ENCODE measurements at places on chromosomes 13 and 19.
A peak's percentile ranks its signal among the peaks of the same experiment; 100 is the strongest.

DNA sequence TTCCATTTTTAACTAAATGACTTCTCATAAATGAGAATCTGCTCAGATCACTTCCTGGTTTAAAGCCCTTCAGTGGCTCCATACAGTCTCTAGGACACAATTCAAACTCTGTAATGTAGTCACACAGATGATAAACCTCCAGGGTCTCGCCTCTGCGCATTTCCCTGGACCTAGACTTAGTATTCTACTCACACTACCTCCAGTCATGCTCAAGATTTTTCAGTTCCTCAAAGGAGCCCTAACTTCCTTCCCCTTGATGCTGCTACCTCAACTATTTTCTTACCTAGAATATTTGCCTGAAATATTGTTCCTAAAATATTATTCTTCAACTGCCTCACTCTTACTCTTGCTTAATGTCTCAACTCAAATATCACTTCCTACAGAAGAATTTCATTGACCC lies 86.7 kb upstream of the TPP2 start:
- DNase-seq = no peak

- DNase-seq = peak; percentile 88
Observed at GRCh38 chr19:16461630-16462051, 10.1 kb downstream of the EPS15L1 start.

DNA sequence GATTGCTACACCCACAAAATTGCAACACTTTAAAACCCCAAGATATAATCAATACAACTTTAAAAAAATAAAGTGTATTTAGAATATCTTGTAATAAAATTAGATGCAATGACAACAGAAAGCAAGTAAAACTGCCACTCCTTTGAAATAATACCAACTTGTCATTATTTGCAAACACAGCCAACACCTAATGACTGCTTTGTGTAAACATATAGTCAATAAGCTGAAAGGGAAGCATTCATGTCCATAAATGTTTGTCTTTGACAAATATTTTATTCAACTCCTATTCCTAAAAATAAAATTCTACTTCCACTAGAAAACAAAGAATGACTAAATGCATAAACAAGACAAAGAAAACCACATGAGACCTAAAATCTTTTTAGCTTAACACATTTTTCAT lies 6.6 kb downstream of the SMAD9 start:
- no peak for DNase-seq

DNA sequence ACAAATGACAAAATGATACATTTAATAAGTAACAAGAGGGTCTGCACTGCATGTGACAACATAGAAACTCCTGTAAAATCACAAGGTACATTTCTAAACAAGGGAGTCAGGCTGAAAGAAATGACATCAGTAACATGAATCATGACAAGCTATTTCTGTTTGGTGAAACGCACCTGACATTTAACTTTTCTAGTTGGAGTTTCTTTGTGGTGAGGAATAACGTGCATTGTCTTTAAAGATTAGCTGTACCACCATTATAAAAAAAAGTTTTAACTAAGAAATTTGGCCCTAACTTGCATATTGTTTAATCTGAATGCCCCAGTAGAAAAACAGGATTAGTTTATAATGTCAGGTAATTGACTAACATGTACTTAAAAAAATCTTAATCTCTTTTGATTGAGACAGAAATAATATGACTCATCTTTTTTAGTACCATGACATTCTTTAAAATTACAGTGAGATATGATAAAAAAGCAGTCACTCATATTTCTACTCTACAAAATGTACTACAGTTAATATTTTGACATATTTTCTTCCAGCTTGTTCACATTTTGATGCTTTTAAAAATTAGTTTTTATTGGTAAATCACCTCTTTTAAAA lies 418.2 kb downstream of the KLF12 start:
- no peak for DNase-seq

DNA sequence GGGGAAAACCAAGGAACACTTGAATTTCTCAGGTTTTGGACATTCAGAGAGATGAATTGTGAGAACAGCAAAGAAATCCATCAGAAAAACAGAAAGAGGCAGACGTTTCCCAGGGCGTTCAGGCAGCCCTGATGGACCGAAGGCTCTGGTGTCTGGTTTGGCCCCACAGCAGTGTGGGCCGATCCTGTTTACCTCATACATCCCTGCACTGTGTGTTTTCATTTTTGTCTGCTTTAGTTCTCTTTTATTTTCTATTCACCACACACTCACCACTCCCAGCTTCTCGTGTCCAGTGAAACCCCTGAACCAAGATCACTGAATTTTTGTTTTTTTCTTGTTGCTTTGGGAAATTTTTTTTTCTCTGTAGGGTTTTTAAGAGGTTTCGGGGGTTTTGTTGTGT lies 11.9 kb upstream of the WDR18 start:
- DNase-seq = no peak

DNA sequence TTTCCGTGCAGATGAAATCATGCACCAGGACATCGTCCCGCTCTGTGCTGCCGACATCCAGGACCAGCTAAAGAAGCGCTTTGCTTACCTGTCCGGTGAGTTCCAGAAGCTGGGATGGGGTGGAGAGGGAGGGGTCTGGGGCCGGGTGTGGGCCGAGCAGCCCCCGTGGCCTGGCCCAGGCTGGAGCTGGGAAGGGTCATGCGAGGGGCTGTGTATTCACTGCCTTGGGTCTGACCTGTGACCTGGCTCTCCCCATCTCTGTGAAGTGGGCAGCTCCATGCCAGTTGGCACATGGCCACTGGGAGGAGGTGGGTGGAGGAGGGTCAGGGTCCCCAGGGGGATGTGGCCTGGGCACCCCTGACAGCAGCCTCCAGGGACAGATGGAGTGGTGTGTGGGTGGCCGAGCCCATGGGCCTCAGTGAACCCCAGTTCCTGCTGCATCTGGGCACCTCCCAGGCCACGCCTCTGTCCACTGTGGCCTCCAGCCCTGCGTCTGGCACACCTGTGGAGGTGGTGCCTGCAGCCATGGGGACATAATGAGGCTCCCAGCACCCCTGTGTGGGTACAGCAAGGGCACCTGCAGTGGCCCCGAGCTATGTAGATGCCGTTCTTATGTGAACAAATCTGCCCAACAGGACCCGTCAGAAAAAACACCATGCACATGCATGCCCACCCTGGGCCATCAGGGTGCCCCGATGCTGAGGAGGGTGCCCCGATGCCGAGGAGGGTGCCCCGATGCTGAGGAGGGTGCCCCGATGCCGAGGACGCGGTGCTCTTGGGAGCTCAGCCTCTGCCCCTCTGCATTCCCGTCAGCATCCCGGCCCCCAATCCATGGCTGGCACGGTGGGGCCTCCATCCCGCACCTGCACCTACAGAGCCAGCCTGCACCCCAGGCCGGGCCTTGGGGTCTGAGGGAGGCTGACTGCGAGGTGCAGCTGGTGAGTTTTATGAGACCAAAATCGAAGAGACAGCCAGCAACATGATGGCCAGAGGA lies 46.0 kb downstream of the MCF2L start:
- no peak for DNase-seq

DNA sequence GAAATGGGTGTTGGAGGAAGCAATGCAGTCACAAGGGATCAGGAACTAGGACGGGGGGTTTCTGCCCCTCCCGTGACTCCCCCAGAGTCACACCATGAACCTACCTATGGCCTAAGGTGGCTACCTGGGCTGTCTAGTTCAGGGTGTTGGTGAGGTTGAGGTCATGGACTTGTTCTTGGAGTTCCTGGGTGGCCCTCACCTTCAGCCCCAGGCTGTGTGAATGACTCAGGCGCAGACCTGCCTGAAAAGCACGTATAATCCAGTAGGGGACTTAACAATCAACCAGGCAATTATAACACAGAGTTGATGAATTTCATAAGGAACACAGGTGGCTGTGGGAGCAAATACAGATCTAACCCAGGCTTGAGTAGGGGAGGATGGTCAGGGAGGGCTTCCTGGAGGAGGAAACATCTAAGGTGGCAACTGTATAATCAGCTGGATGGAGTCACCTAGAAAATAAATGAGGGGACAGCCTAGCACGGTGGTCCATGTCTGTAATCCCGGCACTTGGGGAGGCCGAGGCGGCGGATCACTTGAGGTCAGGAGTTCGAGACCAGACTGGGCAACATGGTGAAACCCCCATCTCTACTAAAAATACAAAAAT lies 25.6 kb upstream of the ADGRE1 start:
- no peak for DNase-seq

GRCh38 chr13:24827799-24828198 lies 63.8 kb downstream of the RNF17 start:
- no peak for DNase-seq

DNA sequence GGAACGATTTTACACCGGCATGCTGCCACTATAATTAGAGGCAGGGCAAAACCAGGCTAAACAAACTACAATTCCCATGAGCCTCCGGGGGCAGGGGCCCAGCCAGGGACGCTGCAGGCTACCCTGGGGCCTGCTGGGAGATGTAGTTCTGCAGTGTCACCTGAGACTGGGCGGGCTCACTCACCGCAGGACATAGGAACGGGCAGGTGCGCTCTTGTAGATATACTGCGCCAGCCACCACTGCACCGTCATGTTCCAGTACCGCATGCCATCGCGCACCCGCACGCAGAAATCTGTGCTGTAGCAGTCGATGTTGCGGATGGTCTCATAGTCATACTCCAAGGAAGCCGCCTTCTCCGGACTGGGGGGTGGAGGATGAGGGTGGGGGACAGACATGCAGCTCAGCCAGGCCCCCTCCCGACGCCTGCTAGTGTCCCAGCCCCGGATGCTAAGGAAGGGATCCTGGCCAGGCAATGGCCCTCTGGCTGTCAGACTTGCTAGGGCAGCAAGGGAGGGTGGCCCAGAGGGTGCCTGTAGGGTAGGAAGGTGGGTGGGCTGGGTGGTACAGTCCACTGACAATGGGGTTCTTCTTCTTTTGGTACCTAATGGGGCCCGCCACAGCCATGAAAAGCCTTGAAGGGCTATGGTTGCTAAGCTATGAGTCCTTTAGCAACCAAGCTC lies 5.8 kb upstream of the TMC4 start:
- DNase-seq = no peak

DNA sequence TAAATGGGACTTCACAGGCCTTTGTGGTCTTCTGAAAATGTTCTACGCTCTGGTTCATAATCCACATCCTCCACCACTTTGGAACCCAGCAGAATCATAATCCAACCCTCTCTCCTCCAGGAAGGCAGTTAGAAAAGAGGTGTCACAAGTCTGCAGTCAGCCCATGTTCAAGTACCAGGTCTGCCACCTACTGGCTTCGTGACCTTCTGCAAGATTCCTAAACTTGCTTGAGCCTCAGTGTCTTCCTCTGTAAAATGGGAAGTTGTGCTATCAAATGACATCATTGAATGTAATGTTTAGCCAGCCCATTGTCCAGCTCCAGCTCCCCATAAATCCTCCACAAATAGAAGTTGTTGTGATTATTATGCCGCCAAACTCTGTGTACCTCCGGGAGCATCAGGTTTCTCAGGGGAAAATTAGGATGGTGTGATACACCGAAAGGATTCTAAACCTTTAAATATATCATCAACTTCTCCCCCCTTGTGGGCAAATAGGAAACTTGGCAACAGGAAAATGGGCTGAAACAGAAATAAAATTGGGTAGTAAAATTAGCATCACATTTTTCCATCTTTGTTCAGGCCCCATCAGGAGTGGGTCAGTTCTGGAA lies 109.7 kb downstream of the NUFIP1 start:
- DNase-seq = no peak

- no peak for DNase-seq
Observed at GRCh38 chr13:40148101-40148500, 492.6 kb downstream of the COG6 start.

DNA sequence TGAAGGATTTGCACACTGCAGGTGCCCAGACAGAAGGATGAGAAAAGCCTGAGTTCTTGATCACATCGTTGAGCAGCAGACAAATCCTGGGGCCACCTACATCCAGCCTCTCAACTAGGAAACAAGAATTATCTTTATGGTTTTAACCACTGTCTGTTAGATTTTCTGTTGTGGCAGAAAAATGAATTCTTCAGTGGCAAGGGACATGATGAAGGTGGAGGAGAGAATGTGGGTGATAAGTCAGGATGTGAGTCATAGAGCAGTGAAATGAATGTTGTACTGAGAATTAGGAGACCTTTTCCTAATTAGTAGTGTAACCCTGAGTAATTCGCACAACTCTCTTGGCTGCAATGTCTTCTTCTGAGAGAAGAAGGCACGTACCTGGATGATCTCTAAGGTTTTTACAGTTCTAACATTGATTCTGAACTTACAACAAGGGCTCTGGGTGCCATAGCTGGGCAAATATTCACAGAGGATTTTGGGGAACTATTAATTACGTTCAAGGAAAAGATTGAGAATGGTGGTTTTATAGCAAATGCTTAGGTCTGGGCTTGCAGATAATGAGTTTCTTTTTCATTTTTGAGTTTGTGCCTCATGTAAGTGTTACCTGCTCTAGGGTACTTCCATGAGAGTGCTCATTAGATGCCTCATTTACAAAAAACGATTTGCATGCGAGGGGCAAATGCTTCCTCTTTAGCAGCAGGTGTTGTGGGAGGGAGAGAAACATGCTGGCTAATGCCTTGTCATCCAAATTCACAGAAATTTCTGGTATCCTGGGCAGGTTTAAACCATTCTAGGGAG lies 111.0 kb upstream of the KL start:
- no peak for DNase-seq

GRCh38 chr19:55098716-55099556 lies 18.5 kb downstream of the PPP1R12C start:
- DNase-seq = no peak

DNA sequence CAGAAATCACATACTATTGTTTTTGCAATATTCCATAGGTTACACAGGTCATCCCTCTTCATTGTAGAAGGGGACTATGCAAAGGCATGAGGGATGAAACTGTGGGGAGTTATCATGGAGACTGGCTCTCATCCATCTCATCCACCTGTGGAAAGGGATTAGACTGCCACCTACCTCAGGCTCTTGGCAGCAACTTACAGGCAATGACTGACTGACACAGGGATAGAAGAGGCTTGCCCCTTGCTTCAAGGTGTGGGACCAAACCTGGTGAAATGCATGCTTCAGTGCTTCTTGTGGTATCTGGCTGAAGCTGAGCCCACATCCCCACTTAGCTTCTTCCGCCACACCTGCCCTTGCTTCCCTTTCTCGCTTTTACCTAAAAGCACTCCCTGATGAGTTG lies 341.3 kb downstream of the GPC5 start:
- no peak for DNase-seq

GRCh38 chr19:19461671-19462622 lies 53.4 kb downstream of the TSSK6 start:
- DNase-seq = peak; percentile 88

DNA sequence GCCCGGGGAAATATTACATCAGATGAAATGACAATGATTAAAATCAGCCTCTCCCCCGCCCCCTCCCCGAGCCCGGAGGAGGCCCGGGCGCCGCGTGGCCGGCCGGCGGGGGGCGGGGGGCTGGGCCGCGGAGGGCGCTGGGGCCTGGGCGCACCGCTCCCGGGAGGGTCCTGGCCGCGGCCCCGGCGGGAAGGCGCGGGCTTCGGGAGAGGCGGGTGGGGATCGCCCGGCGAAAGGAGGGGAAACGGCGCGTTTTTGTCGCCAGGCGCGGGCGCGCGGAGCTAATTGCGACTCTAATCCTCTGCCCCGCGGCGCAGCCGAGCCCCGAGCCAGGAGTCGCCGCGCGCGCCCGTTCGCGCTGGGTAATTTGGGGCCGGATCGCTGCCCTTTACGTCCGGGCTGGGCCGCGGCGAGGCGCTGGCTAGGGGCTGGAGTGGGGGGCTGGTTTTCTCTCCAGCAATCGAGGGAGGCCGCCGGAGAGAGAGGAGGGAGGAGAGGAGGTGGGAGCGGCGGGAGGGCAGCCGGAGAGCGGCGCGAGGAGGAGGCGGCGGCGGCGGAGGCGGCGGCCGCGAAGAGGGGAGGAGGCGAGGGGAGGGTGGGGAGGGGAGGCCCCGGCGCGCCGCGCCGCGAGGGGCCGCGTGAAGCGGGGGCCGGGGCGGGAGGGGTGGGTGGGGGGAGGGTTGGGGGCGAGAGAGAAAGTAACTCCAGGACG lies at the start of gene KCTD15:
Gene KCTD15, plus strand, starts transcription at position 707 of the 712 bp plus-strand sequence. CDS start 3,585 bp downstream, outside the sequence.
- DNase-seq = peak; percentile 83

- DNase-seq = no peak
Observed at GRCh38 chr19:31232871-31233270, 116.4 kb downstream of the TSHZ3 start.
